Fibroblast of the conjunctiva (primary cell): ENCODE measurements at places on chromosomes 11 and 22.

GRCh38 chr22:21713428-21714058 is 22.1 kb downstream of the YPEL1 start:
- DNase-seq: no peak

DNA sequence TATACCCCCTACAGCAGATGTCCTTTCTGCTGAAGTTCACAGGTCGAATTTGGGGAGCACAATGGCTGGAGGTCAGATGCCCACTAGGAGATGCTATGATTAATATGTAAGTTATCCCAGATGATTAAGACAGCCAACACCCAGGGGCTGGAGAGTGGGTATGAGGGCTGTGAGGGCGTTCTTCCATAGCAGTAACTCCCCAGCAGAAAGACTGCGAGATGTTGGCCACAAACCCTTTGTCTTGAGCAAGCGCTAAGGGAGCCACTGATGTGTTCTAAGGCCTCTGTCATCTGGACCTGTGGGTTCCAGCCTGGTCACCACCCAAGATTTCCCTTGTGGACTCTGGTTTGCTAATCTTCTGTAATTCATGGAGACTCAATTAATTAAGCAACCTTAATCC is 77.6 kb downstream of the BMAL1 start:
- no peak for DNase-seq

DNA sequence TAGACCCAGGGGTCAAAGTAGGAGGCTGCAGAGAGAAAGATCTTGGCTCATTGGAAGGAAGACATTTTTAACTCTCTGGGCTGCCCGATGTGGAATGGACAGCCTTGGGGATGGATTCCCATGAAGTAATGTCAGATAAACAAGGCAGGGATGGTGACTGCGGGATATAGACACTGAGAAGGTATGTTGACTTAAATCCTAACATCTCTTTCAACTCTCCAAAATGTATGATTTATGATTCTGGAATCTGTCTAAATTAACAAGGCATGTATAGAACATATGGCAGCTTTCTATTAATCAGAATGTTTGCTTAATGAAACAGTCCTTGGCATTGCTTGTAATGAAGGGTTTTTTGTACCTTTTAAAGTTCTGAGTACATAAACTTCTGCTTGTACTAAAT is 56.1 kb upstream of the VSTM5 start:
- no peak for DNase-seq

DNA sequence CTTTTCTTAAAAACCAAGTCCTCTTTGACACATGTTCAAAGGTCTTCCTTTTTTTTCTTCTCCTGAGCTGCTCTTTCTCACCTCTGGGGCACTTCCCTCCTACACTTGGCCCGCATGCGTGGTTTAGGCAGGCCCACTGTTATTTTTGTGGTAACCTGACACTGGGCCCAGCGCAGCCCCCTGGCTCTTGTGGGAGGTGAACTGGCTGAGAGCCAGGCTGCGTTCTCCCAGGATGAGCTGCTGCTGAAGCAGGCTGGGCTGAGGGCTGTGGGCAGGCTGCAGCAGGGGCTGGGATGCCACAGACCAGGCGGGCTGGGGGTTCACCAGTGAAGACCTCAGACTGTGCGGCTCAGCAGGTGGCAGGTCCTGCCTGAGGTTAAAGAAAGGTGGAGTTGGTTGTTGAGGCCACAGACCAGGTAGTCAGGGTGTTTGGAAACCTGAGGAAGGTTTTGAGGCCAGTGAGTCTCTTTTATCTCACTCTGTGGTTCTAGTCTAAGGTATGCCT is 72.4 kb downstream of the TEAD1 start:
- DNase-seq: peak; percentile 77

DNA sequence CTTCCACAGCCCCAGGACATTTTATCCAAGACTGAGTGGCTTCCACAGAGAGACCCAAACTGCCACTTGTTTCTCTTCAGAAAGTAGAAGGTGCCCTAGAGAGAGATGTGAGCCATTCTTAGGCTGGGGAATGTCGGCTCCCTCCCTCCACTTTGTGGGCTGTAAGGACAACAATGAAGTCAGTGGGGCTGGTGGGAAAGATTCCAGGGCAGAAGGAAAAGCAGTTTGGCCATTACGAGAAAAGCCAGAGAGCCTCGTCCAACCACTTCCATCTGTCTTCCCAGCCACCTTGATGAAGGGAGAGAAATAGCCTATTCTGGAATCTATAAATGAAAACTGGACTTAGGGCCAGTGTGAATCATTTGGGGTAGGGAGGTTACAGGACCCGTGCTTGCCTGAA is 382.5 kb downstream of the NXPE2 start:
- DNase-seq: no peak

- DNase-seq: no peak
These were observed 7.0 kb downstream of the CHST1 start for GRCh38 chr11:45658292-45658991.

- no peak for DNase-seq
These were observed 558.4 kb upstream of the ANO5 start for GRCh38 chr11:21634491-21634890.

DNA sequence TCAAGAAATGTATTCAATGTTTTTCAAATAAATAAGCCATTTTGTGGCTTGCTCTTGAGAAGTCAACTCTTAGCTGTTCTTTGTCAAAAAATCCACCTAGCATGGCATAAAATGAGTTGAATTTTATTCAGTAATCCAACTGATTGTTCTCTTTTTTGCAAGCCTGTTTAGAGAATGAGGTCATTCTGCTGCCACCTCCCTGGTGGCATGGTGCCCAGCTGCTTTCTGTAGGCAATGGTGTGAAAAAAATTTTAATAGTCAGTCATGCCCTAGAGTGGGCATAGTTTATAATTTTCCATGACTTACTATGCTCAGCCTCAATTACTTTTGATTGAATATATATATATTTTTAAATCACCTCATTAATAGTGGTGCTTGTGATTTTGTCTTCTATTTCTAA is 177.2 kb downstream of the INSC start:
- DNase-seq: no peak

DNA sequence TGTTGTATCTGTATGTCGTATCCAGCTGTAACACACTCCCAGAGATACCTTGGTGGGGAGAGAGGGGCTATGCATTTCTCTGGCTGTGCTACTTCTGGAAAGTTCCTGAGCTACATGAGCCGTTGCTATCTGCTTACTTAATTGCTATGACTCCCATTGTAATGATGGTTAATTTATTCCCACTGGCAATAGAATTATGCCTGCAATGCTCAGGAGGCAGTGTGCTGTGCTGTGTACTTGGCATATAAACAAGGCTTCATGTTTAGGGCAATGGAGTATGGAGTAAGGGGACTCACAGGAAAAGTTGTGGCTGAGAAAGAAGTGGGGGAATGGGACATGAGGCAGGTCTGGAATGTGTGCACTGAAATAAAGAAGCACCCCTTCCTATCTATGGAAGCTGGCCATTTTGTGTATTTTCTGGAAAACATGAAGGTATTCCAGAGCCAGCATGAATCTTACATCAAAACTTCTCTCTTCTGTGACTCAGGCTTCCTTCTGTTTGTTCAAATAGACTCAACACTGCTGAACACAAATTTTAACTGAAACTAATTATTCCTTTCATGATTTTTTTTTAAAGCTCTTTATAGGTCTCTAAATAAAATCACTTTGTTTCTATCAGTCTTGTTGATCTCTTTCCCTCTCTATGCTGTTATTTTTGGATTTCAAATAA is 40.6 kb downstream of the CD44 start:
- no peak for DNase-seq

DNA sequence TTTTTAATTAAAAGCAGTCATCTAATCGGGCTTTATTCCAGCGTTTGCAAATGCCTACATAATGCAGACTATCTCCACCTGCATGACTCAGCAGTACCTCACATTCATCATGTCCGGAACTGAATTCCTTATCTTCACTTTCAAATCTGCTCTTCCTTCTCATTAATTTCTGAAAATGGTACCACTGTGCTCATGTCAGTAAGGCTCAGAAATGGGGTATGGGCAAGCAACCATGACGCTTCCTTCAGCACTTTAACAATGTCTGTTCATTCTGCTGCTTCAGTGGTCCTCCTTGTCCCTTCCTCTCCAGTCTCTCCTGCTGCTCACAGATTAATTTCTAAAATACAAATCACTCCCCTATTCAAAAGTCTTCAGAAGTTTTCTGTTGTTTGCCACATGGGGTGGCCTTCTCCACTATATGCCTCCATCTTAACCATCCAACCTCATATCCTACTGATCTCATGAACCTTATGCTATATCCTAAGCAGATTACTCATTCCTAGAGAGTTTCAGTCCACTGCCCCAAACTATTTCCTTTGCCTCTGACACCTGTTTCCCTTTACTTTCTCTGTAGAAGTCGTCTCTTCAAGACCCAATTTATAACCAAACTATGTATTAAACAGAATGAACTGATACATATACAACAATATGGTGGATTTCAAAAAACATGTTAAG is 7.0 kb downstream of the GTF2H1 start:
- DNase-seq: no peak
